Endodermal cell (in vitro differentiated cells): ENCODE measurements at places on chromosomes 13 and 19.

DNA sequence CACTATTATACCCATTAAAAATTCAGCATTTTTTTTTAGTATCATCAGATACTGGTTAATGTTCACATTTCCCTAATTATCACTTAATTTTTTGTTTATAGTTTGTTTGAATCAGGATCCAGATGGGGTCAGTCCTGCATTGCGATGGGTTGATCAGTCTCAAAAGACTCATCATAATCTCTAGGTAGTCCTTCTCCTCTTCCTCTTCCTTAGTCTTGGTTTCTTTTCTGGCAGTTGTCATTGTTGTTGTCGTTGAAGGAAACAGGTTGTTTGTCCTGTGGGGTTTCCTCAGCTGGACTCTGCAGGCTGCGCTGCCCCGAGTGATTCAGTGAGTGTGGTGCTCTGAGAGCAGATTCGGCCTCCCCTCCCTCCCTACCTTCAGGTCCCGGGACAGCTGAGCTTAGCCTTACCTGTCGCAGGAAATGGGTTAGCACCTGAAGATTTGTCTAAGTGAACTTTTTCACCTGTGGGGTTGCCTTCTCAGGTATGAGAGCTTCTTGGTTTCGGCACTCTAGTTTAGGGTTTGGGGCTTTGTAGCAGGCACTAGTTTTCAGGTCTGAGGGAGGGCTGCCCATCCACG, 34.1 kb downstream of the NFIX start:
- no peak for DNase-seq

DNA sequence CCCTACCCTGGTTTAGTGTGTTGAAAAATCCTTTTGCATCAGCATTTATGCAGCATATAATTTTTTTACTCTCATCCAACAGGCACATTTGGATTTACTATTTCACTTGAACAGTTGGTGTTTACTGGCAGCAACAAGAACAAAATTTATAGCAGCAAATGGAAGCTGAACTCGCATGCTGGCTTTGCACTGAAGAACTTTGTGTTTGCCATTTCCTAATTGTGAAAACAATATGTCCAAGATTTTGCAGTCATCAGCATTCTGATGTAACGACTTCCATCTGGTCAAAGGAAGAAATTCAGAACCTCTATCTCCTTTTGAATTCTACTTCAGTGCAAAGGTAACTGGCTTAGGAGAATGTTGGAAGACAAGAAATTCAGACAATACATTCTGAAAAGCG, 131.0 kb downstream of the DLEU7 start:
- DNase-seq = no peak

GRCh38 chr13:96388598-96388997, 298.7 kb downstream of the HS6ST3 start:
- DNase-seq = peak; percentile 75

DNA sequence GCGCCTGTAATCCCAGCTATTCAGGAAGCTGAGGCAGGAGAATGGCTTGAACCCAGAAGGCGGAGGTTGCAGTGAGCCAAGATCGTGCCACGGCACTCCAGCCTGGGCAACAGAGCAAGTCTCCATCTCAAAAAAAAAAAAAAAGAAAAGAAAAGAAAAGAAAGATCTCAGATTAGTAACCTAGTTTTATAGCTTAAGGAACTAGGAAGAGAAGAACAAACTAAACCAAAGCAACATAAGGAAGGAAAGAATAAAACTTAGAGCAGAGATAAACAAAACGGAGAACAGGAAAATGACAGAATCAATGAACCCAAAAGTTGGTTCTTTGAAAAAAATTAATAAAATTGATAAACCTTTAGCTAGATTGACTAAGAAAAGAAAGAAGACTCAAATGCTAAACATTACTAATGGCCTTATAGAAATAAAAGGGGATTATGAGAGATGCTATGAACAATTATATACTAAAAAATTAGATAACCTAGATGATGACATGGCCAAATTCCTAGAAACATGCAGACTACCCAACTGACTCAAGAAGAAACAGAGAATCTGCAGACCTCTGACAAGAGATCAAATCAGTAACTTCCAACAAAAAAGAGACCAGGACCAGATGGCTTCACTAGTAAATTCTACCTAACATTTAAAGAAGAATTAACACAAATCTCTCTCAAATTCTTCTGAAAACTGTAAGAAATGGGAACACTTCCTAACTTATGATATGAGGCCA, 68.2 kb downstream of the CDADC1 start:
- no peak for DNase-seq

DNA sequence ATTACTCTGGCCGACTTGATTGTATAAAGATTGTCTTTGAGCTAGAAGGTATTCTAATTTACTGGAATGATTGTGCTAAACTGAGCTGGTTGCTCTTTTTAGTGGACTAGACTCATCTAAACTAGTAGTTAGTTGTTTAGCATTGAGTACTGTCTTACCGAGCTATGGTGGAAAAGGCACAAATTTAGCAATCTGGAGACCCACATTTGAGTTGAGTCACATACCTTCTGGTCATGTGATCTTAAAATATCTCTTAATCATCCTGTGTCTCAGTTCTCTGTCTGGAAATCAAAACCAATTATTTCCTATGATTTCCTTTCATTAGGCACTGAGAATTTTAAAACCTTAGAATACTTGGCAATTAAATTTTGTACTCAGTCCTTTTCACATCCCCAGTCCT, 349.5 kb downstream of the IRS2 start:
- DNase-seq = no peak

GRCh38 chr19:46659151-46660007, 1.6 kb downstream of the DACT3 start:
- peak; percentile 82 for DNase-seq

- DNase-seq = no peak
Measured at GRCh38 chr13:63206461-63206860, 1790.8 kb upstream of the PCDH20 start.
